ENCODE measurements at places on chromosomes 2 and 18.

GRCh38 chr2:86775338-86775737 is 15.4 kb downstream of the CD8A start:
- no peaks in the 10 kb centered on the region for H3K27me3 ChIP-seq
- DNase-seq, result no peak
- H3K4me1 ChIP-seq, result no peaks in the 10 kb centered on the region
- no peak overlapping the region for H3K4me3 ChIP-seq
- H3K36me3 ChIP-seq, result no peaks in the 10 kb centered on the region
- H3K27ac ChIP-seq, result no peak overlapping the region

- no peak overlapping the region for H3K27ac ChIP-seq
- no peaks in the 10 kb centered on the region for H3K27me3 ChIP-seq
- no peak overlapping the region for H3K4me3 ChIP-seq
- no peak for DNase-seq
- H3K4me1 ChIP-seq, result no peaks in the 10 kb centered on the region
These were observed 45.7 kb downstream of the STAT4 start for GRCh38 chr2:191105082-191105481.

- no peaks in the 10 kb centered on the region for H3K27me3 ChIP-seq
- no peak overlapping the region for H3K4me3 ChIP-seq
- no peak overlapping the region for H3K27ac ChIP-seq
- H3K36me3 ChIP-seq, result no peaks in the 10 kb centered on the region
These were observed 99.1 kb downstream of the TACR1 start for GRCh38 chr2:75100011-75100800.

GRCh38 chr18:10937743-10938640 is 211.4 kb downstream of the PIEZO2 start:
- H3K36me3 ChIP-seq, result no peaks in the 10 kb centered on the region
- no peak for DNase-seq
- H3K27me3 ChIP-seq, result no peaks in the 10 kb centered on the region
- no peak overlapping the region for H3K4me3 ChIP-seq
- H3K27ac ChIP-seq, result no peak overlapping the region

DNA sequence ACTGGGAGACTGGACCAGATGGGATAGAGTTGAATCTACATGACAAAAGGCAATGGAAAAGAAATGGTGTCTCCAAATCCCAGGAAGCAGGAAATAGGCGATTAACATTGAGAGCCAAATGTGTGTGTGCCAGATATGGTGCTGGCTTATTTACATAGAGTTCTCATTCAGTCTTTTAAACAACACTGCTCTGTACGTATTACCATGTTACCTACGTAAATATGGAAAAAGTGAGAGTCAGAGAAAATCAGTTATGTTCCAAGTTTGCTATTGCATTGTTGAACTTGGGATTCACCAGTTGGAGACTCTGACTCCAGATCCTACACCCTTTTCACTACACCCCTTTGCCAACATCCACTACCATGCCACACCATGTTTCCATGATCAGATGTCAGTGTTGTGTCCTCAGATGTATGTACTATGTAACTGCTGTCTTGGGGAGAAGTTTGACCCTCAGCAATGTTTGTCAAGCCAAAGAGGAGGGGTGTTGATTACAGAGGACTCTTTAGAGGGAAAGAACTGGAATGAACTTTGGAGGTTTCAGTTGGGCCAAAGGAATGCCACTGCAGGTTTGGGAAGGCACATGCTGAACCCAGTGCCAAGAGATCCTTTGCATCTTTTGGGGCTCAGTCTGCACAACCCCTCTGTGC is 19.6 kb upstream of the GREB1 start:
- no peaks in the 10 kb centered on the region for H3K27me3 ChIP-seq
- no peaks in the 10 kb centered on the region for H3K4me1 ChIP-seq
- DNase-seq, result no peak

GRCh38 chr2:27033253-27033852 is 588 bp downstream of the TMEM214 start:
- H3K27ac ChIP-seq, result peak overlapping the region; percentile 25
- H3K4me3 ChIP-seq, result peak overlapping the region; percentile 94

DNA sequence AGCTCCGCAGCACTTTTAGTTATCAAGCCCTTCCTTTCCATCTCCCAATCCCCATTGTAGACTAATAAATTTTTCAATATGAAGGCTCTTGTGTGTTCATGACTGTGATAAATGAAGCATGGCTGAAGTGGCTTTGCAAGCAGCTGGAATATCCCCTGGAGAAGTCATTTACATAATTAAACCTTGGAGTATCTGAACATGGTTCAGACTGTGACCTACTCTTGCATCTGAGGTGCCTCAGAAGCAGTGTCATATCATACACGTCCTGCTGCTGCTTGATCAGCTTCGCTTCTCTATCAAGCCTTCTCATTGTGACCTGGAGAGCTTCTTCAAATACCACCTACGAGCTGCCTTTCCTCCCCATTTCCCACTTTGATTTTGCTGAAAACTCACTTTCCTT is 48.4 kb upstream of the ZNF397 start:
- H3K4me1 ChIP-seq, result no peaks in the 10 kb centered on the region
- no peak overlapping the region for H3K4me3 ChIP-seq
- H3K27me3 ChIP-seq, result no peaks in the 10 kb centered on the region
- DNase-seq, result no peak
- H3K27ac ChIP-seq, result no peak overlapping the region
- no peaks in the 10 kb centered on the region for H3K36me3 ChIP-seq

DNA sequence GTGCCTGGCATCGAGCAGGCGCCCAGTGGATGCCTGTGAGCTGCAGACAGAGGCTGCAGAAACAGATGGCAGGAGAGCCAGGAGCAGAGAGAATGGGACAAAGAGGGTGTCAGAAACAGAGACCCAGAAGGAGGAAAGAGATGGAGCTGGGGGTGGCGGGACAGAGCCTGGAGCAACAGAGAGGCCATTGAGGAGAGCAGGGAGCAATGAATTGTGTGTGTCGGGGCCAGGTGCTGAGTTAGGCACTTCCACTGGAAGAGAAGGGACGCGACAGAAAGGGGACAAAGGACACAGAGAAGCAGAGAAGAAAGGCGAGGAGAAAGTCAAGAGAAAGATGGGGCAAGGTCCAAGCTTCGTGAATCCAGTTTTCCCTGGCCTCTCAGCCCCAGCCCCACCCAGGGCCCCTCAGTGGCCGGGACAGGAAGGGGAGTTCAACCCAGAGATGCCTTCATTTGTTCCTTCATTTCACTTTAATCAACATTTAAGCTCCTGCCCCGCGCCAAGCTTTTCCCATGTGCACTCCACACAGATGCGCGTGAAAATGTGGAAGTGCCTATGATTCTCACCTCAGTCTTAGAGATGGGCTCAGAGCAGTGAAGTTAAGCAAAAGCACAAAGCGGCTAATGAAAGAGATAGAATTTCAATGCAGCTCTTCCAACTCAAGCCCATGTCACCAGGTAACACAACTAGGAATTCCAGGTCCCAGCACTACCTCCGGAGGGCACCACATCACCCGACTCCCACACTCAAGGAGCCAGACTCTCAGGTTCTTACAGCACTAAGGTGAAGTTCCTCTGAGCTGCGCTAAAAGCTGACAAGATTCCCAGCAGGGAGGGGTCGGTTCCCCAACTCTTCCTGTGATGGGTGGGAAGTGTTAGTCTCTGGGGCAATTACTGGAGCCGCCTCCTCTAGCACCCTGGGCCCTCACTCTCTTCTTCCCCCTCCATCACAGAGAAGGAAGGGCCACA is 55.1 kb downstream of the TNS1 start:
- no peaks in the 10 kb centered on the region for H3K4me1 ChIP-seq
- peaks cover 44% of the 10 kb centered on the region for H3K27me3 ChIP-seq
- no peak overlapping the region for H3K27ac ChIP-seq
- H3K4me3 ChIP-seq, result no peak overlapping the region
- H3K36me3 ChIP-seq, result no peaks in the 10 kb centered on the region

GRCh38 chr2:98478088-98478551 is 33.5 kb downstream of the INPP4A start:
- peak overlapping the region; percentile 21 for H3K4me3 ChIP-seq
- DNase-seq, result no peak
- peaks cover 98% of the 10 kb centered on the region for H3K4me1 ChIP-seq
- H3K27me3 ChIP-seq, result no peaks in the 10 kb centered on the region
- H3K27ac ChIP-seq, result peak overlapping the region; percentile 98

- no peak for DNase-seq
- H3K27me3 ChIP-seq, result no peaks in the 10 kb centered on the region
- no peaks in the 10 kb centered on the region for H3K36me3 ChIP-seq
- no peak overlapping the region for H3K27ac ChIP-seq
- peaks cover 40% of the 10 kb centered on the region for H3K4me1 ChIP-seq
These were observed 24.3 kb downstream of the METTL8 start for GRCh38 chr2:171409436-171409971.

DNA sequence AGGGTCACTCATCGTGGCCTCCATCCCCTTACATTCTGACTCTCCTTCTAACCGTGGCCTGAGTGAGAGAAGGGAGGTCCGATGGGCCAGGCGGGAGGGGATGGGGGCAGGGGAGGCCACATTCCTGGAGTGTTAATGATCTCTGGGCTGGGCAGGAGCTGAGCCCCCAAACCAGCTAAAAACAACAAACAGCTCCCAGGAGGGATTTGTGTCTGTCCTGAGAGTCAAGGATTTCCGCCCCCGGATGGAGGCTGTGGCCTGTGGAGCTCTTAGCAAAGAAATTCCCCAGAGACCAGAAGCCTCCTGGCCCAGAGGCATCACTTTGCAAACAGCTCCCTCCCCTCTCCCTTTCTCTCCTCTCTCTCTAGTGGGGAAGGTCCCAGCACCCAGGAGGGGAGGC is 23.5 kb downstream of the EMX1 start:
- no peaks in the 10 kb centered on the region for H3K4me1 ChIP-seq
- no peak for DNase-seq
- H3K27ac ChIP-seq, result no peak overlapping the region
- H3K27me3 ChIP-seq, result no peaks in the 10 kb centered on the region
- H3K36me3 ChIP-seq, result no peaks in the 10 kb centered on the region
- no peak overlapping the region for H3K4me3 ChIP-seq

GRCh38 chr2:190277234-190278112 is 42.2 kb downstream of the HIBCH start:
- peaks cover 11% of the 10 kb centered on the region for H3K4me1 ChIP-seq
- DNase-seq, result peak; percentile 76
- peak overlapping the region; percentile 39 for H3K27ac ChIP-seq
- no peaks in the 10 kb centered on the region for H3K36me3 ChIP-seq
- peak overlapping the region; percentile 35 for H3K4me3 ChIP-seq
- no peaks in the 10 kb centered on the region for H3K27me3 ChIP-seq
